ENCODE measurements at places on chromosomes 5 and 9. TPM values are rescaled to one million over a fixed set of nuclear protein-coding genes. Genes with fewer than 3 reads are reported as not detected.

- DNase-seq: no peak
Observed at GRCh38 chr5:2900360-2900759, 148.9 kb upstream of the IRX2 start.

DNA sequence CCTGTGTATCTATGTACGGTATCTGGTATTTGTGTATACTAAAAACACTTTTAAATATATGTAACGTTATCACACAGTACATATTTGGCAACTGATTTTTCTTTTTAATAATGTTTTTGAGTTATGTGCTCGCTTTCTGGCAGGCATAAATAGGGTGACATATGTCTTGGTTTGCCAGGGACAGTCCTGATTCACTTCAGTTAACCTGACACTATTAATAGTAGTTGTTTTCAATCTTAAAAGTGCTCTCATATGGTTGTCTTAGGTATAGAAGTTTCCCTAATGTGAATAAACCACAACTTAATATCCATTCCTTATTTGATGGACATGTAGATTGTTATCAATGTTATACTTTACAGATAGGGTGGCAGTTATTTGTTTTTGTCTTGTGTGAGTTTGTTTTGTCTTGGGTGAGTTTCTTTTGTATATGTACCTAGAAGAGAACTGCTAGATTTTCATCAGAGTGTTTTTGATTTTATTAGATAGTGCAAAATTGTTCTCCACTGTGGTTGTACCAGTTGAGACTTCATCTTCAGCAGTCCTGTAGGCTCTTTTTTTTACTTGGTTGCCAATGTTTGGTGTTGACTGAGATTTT, 7.9 kb downstream of the G3BP1 start:
- no peak for DNase-seq

- DNase-seq: no peak
Observed at GRCh38 chr5:76953551-76954382, 922 bp downstream of the CRHBP start.

- no peak for DNase-seq
Observed at GRCh38 chr9:89853931-89854330, 249.1 kb downstream of the GADD45G start.

- no peak for DNase-seq
Observed at GRCh38 chr9:21317956-21318923, 13.1 kb upstream of the IFNA5 start.

DNA sequence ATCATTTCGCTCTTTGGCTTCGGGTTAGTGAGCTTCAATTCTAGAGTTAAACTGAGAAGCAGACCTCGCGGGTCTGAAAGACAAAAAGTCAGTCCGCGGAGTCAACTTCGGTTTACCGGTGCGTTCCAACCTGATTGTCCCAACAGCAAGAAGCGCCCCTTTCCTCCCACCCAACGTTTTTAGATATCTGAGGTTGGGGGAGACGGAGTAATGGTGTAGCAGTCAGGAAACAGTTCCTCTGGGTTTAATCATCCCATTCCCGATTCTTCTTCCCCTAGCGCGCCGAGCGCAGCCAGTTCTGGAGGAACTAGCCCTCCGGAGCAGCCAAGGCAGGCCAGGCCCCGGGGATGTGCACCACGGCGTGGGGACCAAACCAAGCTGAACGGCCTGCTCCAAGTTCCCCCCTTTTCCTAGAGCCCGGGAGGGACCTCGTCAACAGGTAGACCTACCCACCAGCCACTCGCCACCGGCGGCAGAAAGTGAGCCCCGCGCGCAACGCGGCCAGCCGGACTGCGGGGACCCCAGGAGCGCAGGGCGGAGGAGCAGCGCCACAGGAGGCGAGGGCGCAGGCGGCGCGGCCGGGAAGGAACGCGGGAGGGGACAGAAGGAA, 622 bp upstream of the ISL1 start:
- DNase-seq: no peak

DNA sequence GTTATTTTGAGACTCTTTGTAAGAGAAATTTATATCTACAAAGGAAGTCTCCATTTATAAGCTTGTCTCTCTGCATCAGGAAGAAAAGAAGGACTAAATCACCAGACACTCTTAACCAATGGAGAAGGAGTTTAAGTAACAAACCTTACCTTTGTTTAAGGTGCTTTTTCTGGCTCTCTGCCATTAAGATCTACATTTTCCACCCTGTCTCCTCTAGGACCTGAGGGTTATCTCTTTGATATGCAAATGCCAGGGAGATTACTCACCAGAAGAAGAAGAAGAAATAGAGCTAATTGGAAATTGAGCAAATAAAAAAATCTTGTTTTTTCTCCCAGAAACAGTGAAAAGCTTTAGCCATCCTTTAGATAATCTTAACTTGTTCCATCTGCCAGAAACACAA, 60.9 kb downstream of the CDKN2A start:
- DNase-seq: no peak

- no peak for DNase-seq
Observed at GRCh38 chr5:18394443-18394804, 760.2 kb downstream of the TAF11L14 start.

- no peak for DNase-seq
Observed at GRCh38 chr9:99103901-99104458, 933 bp upstream of the TGFBR1 start.

GRCh38 chr5:172939611-172940267, 19.5 kb upstream of the RPL26L1 start:
- no peak for DNase-seq

DNA sequence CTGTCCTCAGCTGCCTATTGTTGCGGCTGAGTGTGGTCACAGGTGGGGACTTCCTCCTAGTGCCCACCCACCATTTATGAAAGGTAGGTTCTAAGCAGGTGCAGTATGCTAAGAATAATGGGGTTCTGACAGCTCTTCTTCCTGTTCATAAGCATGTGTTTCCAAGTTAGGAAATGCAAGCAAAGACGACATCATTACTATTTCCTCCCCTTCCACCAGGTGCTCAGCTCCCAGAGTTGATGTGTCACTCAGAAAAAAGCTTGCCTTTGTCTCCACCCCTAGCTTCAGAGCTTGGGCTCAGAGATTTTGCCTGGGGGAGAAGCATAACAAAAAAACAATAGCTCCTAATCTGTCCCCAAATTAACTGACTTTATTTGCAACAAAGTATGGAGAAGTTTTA, 1076.7 kb downstream of the NR2F1-AS1 start:
- DNase-seq: no peak

GRCh38 chr9:108547411-108548135, 308.2 kb downstream of the ACTL7B start:
- DNase-seq: no peak

DNA sequence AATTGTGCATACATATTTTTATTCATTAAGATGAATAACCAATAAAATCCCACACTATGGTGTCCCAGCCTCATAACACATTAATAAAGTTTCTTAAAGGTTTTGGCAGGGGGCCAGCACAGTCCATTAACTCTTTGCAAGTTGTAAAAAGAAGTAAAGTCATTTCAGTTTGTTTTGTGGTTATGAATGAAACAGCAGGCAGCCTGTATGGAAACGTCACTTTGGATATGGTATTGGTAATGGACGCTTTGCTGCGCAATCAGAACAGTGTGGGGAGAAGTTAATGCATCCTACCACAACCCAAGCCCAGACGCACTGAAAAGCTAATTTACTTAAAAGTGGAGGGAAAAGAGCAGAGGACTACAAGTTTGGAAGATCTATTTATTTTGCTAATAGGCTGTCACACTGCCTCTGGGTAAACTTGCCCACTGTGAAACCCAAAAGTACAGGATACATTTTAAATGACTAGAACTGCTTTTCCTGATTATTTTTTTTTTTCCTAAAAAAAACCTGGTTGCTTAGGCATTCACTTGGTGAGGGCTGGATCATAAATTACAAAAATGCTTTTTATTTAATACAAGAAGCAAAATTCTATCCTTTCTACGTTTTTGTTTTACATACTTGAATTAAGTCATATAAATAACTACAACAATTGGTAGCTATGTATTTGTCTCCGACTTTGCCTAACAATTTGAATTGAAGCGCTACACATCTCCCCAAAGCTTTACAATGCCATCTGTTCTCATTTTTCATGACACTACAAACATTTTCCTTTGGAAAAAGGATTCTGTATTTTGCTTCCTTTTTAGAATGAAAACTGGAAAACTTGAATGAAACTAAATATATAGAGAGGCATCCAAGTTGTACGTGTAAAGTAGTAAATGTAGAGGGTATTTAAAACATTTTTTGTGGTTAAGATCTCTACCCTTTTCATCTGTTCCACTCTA, 104.3 kb downstream of the NFIB start:
- DNase-seq: no peak

DNA sequence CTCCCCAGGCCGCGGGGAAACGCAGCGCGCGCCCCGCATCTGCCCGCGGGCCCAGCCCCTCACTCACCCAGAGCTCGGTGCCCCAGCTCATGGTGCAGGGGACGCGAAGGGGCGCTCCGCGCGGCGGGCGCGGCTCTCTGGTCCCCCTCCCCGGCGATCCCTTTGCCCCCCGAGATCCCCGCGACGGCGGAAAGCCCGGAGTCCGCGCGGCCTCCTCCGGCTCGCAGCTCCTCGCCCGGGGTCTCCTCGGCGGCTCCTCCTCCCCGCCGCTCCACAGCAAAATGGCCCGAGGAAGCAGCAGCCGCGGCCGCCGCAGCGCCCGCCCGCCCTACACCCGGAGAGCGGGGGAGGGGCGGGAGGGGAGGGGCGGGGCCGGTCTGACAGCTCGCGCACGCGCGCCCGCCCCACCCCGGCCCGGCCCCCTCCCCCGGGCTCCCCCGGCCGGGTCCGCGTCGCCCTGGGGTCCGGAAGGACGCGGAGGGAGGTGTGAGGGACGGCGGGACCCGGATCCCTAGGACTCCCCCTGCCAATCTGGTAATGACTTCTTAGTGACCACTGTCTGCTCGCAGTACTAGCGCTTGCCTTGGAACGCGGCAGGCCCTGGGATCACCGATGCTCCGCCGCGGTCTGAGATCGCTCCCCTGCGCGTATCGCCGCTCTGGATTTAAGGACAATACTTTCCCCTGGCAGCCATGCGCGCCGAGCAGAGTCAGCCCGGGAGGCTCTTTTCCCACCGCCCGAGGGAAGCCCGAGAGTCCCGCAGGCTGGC, at the start of gene FNBP1:
Gene FNBP1 (minus strand): TSS at position 305 of the 769 bp plus-strand sequence. CDS start 214 bp downstream, at position 91.
- peak; percentile 78 for DNase-seq

- no peak for DNase-seq
Observed at GRCh38 chr5:548256-548655, 24.0 kb upstream of the SLC9A3 start.

- DNase-seq: no peak
Observed at GRCh38 chr9:97059626-97060025, 20.7 kb upstream of the CTSV start.

DNA sequence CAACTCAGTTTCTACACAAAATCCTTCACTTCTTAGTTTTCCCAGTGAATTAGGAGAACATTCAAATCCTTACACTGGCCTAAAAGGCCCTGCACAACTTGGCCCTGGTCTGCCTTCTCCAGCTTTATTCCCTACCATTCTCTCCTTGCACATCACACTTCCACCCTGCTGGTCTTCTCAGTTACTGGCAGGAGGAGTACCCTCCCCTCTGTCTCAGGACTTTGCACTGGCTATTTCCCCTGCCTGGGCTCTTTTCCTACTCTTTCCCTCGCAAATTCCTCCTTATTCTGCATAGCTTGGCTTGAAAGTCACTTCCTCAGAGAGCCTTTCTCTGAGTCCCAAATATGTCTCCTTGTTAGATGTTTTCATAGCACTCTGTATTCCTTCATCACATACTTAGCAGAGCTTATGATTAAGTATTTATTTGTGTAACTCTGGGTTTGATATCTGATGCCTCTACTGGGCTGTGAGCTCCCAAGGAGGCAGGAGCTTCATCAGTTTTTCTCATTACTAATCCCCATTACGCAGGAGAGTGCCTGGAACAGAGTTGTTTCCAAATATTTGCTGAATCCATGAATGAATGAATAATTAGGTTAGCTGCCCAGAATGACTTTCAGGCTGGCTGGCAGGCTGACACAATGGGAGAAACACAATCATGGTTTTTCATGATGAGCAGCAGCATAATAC, 159.8 kb upstream of the KLF9 start:
- no peak for DNase-seq

GRCh38 chr9:116234081-116234480, 80.5 kb downstream of the PAPPA start:
- DNase-seq: no peak

- no peak for DNase-seq
Observed at GRCh38 chr9:71295928-71296327, 174.5 kb upstream of the TRPM3 start.

- no peak for DNase-seq
Observed at GRCh38 chr9:96040591-96041461, 165.3 kb downstream of the ERCC6L2 start.

- DNase-seq: no peak
Observed at GRCh38 chr9:38022995-38023394, 46.0 kb downstream of the SHB start.

DNA sequence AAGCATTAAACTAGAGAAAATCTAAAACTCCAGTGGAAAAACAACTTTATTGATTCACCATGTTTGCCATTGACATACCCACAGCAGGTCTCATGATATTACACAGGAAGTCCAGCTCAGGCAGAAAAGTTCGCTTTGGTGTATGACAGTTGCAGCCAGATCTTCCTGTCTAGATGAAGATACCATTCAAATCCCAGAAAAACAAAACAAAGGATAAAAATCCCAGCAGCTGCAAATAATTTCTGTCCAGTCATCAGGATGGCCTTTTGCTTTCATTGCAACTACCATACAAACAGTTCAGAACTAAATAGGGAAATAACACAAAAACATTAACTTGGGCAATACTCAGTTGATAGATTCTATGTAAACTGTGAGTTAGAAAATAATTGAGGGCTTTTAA, 136.0 kb upstream of the NREP start:
- DNase-seq: no peak

DNA sequence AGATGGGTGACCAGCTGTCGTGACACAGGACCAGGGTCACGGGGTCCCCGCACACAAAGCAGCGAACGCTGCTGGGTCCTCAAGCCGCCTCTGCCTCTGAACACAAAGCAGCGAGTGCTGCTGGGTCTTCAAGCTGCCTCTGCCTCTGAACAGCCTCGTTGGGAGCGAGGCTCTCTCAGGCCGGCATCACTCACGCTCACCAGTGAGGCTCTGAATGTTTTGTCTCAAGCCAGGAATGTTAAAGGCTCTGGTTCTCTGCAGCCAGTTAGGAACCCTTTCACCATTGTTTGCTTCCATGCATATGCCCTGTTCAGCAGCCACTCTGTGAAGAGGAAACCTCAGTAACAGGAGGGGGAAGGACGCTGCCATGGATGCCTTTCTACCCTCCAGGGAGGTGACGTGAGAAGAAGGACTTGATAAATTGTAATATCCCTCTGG, 82.7 kb upstream of the TAF11L2 start:
- DNase-seq: no peak

Gene SMIM33
- total RNA-seq: 0.39 TPM

Gene TMEM245
- 29.4 TPM for total RNA-seq

Gene ACOT12
- total RNA-seq: not detected

Gene DCTN3
- total RNA-seq: 59.3 TPM

Gene DMGDH
- not detected for total RNA-seq

Gene ZCCHC10
- 37.6 TPM for total RNA-seq

Gene ENTREP1
- not detected for total RNA-seq

Gene TXNDC8
- not detected for total RNA-seq

Gene LCNL1
- not detected for total RNA-seq

Gene SARDH
- total RNA-seq: 0.60 TPM

Gene ADAMTS12
- not detected for total RNA-seq

Gene FAM221B
- total RNA-seq: not detected

All from activated T-helper 1 cell treated with anti-CD3 and anti-CD28 coated beads, Interleukin-12 subunit alpha, Interleukin-12 subunit beta, Interleukin-2, Interleukin-4 antibody, amounts not matched to agents 30 ng/mL and 10 ng/mL and 1 ng/mL, durations not matched to agents 14 hours and 24 hours and 36 hours (primary cell).